ENCODE measurements at places on chromosomes 4 and X. TPM values are rescaled to one million over a fixed set of nuclear protein-coding genes. Genes with fewer than 3 reads are reported as not detected.

- H3K4me3 ChIP-seq, result no peak overlapping the region
- no peaks in the 10 kb centered on the region for H3K27me3 ChIP-seq
- no peaks in the 10 kb centered on the region for H3K36me3 ChIP-seq
- no peaks in the 10 kb centered on the region for H3K4me1 ChIP-seq
- H3K27ac ChIP-seq, result no peak overlapping the region
Observed at GRCh38 chr4:174865418-174865985, 36.5 kb upstream of the GLRA3 start.

DNA sequence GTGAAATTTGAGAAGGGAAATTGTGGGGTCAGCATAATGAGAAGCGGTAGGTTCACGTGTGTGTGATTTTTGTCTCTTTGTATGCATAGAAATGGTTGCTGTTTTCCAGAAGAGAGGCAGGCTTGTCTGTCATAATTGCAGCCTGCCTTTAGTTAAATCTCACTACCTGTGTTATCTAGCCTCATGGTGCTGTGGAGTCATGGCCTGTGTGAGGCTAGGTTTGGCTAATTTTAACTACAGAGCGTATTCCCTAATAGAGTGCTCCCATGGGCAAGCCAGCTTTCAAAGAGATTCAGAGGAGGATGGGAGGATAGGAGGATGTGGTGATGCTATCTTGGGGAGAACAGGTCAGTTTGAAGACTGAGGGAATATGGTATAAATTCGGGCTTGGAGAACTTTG is 23.6 kb downstream of the UPRT start:
- no peaks in the 10 kb centered on the region for H3K27me3 ChIP-seq
- H3K4me3 ChIP-seq, result no peak overlapping the region
- no peaks in the 10 kb centered on the region for H3K4me1 ChIP-seq
- DNase-seq, result no peak

- no peak overlapping the region for H3K27ac ChIP-seq
- no peak for DNase-seq
- H3K4me1 ChIP-seq, result no peaks in the 10 kb centered on the region
- no peak overlapping the region for H3K4me3 ChIP-seq
- H3K36me3 ChIP-seq, result no peaks in the 10 kb centered on the region
Observed at GRCh38 chrX:8861908-8862307, 60.7 kb upstream of the FAM9A start.

DNA sequence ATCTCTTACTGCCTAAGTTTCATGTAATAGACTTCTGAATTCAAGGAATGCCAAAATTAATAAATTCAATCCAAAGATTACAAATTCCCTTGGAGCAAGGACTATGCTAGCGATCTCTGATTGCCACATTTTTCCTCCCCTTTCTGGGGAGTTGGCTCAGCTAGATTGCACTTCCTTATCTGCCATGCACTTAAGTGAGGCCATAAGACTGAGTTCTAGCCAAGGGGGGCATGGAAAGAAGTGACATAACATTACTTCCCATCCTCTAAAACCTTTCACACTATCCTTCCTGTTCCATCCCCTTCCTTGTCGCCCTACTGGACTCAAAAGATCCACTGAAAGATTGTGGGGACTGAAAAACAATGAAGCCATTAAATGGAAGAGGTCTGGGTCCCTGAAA is 53.8 kb upstream of the TXK start:
- no peaks in the 10 kb centered on the region for H3K36me3 ChIP-seq
- no peak for DNase-seq
- H3K4me1 ChIP-seq, result no peaks in the 10 kb centered on the region
- H3K4me3 ChIP-seq, result no peak overlapping the region
- H3K27ac ChIP-seq, result no peak overlapping the region
- H3K27me3 ChIP-seq, result no peaks in the 10 kb centered on the region

- H3K36me3 ChIP-seq, result no peaks in the 10 kb centered on the region
- no peak for DNase-seq
- H3K4me1 ChIP-seq, result no peaks in the 10 kb centered on the region
- H3K27me3 ChIP-seq, result no peaks in the 10 kb centered on the region
- no peak overlapping the region for H3K27ac ChIP-seq
Observed at GRCh38 chrX:35288657-35289056, 346.1 kb downstream of the FAM47B start.

GLOD5 gene
- total RNA-seq, result not detected

All from suprapubic skin (tissue), 4 donors.